ENCODE measurements at places on chromosomes 1 and 21.

DNA sequence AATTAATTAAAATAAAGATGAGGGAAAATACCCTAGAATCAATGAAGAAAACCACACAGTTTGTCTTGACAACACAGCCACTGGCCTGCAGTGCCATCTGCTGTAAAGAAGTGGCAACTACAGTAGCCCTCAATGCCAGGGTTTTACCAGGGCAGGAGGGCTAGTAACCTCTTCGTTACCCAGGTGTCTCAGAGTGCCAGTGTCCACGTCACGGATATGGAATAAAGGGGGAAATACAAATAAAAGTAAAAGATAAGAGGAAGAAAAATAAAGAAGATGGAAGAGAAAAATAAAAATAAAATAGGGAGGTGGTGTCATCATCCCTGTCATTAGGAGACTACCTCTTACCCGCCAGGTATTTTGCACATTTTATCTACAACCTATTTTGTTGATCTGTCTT lies 14.2 kb upstream of the SLC44A3 start:
- peak; percentile 7 for DNase-seq

DNA sequence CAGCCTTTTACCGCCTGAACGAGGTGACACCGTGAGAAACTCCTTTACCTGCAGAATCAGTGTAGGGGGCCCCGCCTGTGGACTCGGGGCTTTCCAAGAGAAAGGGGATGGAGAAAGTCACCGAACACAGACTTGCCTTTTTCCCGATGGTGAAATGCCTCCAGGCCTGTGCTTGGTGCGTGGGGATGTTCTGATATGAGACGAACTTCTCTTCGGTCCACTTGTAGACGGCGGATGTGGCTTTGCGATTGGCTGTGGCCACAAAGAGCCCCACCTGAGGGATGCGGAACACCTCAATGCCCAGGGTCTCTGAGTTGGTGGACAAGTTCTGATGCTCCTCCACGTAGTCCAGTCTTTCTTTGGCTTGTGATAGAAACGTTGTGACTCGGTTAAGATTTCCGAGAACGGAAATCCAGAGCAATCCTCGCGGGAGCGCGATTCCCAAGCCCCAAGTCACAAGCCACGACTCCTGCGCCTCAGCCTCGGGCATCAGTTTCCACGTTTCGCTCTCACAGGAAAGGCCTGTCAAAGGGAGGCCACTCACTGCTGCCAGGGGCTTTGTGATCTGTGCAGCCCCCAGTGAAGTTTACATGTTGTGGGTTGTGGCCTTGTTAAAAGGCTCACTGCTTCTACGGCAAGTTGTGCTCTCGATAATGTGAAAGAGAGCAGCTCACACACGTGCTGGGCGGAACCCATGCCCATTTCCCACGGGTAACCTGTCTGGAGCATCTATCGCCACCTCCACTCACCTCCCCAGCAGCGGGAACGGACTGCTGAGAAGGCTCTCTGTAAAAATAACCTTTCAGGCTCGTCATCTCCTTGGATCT lies 12.6 kb downstream of the KRTAP10-1 start:
- DNase-seq, result no peak

DNA sequence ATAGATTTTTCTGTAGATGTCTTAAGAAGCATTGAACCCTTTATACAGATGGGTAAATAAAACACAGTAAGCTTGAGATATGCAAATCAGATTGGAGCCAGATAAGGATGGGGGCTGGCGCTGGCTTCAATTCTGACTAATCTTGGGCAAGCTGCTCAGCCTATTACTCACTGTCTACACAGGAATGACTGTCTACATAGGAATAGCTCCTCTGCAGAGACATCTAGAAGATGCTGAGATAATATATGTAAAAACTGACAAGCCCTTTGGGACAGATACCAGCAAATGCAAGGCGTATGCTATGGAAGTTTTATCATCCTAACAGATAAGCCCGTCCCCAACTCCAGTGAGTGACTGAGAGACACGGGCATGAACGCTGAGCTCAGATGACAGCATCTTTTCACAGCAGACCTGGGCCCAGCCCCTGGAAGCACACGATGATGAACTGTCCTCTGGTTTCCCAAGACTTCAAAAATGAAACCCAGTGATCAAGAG lies 1.7 kb downstream of the CLDN14 start:
- no peak for DNase-seq

DNA sequence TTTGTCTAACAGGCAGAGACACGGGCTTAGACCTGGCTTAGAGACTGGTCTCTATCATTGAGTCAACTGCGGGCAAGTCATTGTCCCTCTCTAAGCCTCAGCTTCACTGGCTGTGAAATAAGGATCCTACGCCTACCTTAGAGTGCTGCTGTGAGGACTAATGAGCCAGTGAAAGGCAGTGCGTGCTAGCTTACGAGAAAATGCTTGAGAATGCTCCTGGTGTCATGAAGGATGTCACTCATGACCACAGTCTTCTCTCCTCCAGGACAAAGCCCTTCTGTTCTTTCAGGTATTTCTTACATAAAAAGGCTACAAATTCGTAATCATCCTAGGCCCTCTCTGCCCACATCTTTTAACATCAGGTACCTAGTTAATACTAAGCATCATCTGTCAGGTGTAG lies 16.5 kb upstream of the A3GALT2 start:
- DNase-seq, result no peak

- no peak for DNase-seq
Measured at GRCh38 chr1:3168678-3169077, 99.7 kb downstream of the PRDM16 start.

DNA sequence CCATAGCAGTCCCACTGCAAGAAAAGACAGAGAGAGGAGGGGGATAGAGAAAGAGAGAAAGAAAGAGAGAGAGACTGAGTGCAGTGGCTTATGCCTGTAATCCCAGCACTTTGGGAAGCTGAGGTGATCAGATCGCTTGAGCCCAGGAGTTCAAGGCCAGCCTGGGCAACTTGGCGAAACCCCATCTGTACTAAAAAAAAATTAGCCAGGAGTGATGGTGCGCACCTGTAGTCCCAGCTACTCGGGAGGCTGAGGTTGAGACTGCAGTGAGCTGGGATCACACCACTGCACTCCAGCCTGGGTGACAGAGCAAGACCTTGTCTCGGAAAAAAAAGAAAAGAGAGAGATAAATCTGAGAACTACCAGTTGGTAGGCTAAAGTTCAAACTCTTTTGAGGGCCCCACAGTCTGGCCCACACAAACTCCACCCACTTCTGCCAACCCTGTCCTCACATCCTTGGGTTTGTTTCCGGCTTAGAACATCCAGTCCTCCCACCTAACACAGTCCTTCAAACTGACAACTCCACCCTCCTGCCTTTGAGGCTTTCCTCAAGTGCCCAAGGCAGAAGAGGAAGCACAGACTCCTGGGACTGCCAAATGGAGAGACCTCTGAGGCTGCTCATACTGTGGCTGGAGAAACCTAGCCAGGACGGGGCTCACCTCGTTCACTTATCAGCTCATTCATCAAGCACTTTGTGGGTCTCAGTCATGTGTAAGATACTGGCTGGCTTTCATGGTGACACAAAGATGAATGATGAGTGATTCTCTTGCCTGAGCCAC lies 20.1 kb downstream of the TFAP2E start:
- DNase-seq, result no peak

DNA sequence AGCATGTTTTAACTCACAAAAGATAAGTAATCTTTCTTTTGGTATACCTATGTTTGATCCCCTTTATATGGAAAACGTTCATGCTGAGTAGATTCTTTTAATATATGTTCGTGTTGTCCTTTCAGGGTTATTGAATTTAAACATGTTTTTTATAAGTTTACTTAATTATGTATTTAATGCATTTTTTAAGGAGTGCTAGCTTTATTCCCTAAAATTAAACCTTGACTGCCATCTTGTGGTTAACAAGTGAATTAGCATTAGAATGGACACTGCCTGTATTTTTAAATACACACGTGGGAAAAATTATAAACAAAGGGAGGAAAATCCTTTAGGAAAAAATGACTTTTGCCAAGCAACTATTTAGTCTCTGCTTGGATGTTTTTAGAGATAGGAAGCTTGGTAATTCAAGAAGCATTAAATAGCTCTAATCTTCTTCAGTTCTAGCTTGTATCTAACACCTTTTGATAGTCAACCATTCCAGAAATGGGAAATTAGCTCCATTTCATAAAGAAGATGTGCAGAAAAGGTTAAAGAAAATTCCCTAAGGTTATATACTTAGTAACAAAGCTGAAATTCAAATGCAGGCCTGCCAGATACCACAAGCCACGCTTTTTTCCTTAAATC lies 43.0 kb downstream of the UBE2U start:
- no peak for DNase-seq

- DNase-seq, result no peak
Measured at GRCh38 chr1:117699953-117700352, 94.1 kb downstream of the TENT5C start.

- DNase-seq, result no peak
Measured at GRCh38 chr21:43195121-43196021, 26.6 kb downstream of the CRYAA start.

DNA sequence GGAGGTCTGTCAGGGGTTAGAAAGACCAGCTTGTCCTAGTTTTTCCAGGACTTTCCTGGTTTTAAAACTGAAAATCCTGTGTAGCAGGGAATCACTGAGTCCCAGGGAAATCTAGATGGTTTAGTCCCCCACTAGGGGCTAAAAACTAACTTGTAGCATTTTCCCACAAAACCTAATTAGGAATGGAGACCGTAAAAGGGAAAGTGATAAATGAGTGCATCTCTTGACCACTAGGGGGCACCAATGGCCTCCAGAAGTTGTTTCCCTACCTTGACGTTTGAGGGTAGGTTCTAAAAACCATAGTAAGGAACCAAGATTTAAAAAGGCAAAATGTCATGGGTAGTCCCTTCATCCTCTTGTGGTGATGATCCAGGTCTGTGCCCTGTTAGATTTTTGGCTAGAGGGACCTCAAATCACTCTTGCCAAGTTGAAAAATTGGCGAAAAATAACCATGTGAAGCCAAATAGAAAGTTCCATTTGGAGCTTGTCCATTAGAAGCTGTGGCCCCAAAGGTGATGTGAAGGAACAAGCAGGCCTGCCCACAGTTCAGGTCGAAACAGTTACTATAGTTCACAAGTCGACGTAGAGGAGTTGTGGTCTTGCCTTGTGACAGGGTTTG lies 24.5 kb downstream of the CLIC6 start:
- peak; percentile 7 for DNase-seq

GRCh38 chr1:47409311-47410067 lies 6.6 kb upstream of the FOXE3 start:
- no peak for DNase-seq

GRCh38 chr1:228845101-228845500 lies 109.8 kb downstream of the RHOU start:
- no peak for DNase-seq

- DNase-seq, result no peak
Measured at GRCh38 chr1:233197940-233198339, 97.6 kb downstream of the PCNX2 start.

DNA sequence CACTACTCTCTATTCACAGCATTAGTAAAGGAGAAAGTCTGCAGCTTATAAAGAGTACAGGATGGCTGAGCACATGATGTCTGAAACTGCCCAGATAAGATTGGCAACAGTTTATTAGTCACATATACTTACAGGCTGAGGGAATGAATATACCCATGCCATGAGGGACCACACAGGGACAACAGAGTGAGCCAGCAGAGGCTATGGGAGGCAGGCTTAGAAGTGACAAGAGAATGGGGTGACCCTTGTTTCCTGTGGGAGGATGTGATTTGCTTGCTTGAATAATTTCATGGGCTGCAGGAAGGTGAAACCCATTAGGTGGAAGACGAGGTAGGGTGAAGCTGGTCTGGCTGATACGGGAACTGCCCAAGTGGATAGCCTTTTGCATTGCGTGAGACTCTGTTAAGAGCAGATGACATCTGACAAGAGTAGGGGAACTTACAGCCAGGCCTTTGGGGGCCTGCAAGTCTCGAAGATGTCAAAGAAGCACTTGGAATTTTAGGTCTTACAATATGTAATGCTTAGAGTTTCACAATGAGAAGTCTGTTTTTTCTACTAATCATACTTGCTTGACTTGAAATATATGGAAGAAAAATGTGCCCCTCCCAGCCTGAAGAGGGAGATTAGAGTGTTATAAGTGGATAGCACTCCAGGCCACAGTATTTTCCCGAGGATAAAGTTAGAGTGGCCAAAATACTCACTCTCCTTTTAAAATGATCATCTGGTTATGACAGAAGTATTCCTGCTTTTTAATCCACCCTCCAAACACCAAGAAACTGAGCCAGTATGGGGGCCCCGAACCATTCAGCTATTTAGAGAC lies 34.6 kb upstream of the TNFSF4 start:
- DNase-seq, result no peak

- DNase-seq, result no peak
Measured at GRCh38 chr1:42731585-42731984, 8.5 kb downstream of the CLDN19 start.

DNA sequence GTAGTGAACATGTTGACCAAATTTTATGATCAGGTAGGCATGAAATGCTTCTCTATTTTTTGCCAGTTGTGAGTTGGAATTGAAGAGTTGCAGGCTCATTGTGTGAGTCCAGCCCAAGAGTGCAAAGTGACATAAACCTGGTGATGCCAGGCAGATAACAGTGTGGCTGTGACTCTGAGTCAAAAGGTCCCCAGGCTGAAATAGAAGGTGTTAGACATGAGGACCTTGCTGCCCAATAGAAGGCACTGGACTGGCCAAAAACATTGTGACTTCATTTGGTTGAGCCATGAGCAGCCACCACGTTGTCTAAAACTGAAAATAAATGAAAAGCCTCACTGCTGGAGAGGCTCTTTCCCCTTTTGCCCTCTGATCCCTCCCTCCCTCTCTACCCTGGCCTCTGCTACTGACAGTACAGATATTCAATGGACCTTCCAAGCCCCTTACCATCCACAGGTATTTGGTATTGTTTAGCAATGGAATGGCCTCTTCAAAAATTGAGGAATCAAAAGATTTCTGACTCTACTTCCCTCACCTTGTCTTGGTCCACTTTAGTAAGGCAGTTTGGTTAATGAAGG lies 67.8 kb upstream of the ABCD3 start:
- DNase-seq, result no peak

GRCh38 chr1:60870269-60870865 lies 212.0 kb upstream of the NFIA start:
- no peak for DNase-seq

- DNase-seq, result no peak
Measured at GRCh38 chr1:158654086-158654485, 32.4 kb downstream of the SPTA1 start.

GRCh38 chr1:43847290-43847689 lies 86.3 kb upstream of the ARTN start:
- no peak for DNase-seq

GRCh38 chr1:65104854-65105534 lies 43.0 kb upstream of the AK4 start:
- no peak for DNase-seq

- DNase-seq, result no peak
Measured at GRCh38 chr1:221725735-221726672, 15.9 kb downstream of the DUSP10 start.

GRCh38 chr1:20366056-20366462 lies 75.4 kb downstream of the VWA5B1 start:
- no peak for DNase-seq

GRCh38 chr1:173122958-173123852 lies 72.5 kb upstream of the TNFSF18 start:
- no peak for DNase-seq

GRCh38 chr1:245428681-245429080 lies 273.9 kb downstream of the KIF26B start:
- DNase-seq, result no peak

All from stimulated activated CD8-positive, alpha-beta memory T cell treated with anti-CD3 and anti-CD28 coated beads, Interleukin-2, amount 100 ng/mL, for 1 hour (primary cell).